GDM1 (cell line): ENCODE measurements at places on chromosomes 3 and 15.

DNA sequence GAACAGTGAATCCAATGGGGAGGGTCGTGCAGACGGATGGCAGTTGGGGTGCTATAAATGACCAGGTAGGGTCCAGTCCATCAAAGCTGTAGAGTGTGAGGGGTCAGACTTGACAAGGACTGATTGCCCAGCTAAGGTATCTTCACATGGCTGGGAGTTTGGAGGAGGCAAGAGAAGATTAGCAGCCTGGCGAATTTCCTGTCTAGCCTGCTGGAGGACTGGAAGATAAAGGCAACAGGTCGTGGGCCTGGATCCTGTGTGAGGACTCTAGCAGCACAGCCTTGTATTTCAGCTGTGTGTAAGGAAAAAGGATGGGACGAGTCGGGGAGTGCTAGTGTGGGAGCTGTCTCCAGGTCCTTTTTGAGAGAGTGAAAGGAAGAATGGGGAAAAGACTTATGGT is 17.6 kb downstream of the CCR5AS start:
- DNase-seq = no peak

- DNase-seq = no peak
Measured at GRCh38 chr3:124969190-124969589, 34.6 kb upstream of the MUC13 start.

GRCh38 chr3:194294199-194294894 is 56.8 kb downstream of the CPN2 start:
- no peak for DNase-seq

- no peak for DNase-seq
Measured at GRCh38 chr3:107987036-107987939, 103.5 kb downstream of the CD47 start.

DNA sequence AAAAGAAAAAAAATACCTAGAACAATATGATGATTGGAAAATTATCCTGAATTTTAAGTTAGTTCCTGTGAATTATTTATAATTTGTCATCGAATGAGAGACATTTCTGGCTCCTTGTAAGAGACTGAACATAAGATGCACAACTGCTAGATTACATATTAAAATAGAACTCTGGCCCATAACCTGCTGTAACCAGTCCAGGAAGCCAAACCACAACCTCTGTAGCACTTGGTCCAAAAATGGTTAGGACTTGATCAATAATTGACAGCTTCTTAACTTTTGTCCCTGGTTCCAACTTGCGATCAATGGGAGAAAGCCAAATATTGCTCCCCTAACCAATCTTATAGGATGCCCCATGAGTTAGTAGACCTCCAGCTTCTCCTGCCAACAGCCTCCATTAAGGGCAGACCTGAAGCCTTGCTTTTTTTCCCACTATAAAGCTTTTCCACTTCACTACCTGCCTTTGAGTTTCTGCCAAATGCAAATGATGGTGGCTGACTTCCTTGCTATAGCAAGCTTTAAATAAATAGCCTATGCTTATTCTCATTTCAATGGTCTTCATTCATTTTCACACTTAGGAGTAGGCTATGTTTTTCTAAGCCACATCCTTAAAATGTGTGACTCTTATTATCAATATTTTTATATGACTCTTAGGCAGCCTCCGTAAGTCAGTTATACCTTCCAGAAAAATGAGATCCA is 224.0 kb upstream of the ARHGEF26 start:
- no peak for DNase-seq
